ENCODE measurements at places on chromosomes 3 and 15.

- DNase-seq, result no peak
These were observed 249.3 kb upstream of the ZNF717 start for GRCh38 chr3:76034649-76035048.

DNA sequence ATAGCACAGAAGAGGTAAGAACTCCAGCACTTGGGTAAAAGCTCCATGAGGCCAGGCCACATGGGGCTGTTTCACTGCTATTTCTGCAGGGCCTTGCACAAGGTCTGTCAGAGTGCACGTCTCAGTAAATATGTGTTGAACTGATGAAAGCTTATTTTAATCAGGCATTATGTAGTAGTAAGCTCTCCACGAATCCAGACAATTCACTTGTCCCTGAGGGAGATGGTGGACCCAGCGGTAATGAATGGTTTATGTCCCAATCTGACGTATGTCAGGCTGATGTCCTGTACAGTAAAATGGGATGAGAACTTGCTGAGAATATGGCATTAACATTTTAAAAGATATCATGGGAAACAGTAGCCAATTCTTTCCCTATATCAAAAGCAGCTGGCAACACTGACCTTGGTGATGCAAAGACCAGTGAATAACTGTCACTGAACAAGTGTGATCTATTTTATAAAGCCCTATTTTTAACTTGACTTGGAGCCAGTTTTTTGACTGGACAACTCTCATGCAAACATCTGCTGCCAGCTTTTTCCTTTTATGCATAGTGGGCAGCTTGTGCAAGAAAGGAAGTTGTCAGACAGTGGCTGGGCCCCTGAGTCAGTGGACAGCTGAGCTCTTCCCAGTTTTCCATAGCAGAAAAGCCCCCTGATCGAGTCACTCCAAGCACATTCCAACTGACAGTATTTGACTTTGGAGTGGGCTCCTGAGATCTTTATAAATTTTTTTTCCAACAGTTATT is 519.8 kb upstream of the MDFIC2 start:
- no peak for DNase-seq

DNA sequence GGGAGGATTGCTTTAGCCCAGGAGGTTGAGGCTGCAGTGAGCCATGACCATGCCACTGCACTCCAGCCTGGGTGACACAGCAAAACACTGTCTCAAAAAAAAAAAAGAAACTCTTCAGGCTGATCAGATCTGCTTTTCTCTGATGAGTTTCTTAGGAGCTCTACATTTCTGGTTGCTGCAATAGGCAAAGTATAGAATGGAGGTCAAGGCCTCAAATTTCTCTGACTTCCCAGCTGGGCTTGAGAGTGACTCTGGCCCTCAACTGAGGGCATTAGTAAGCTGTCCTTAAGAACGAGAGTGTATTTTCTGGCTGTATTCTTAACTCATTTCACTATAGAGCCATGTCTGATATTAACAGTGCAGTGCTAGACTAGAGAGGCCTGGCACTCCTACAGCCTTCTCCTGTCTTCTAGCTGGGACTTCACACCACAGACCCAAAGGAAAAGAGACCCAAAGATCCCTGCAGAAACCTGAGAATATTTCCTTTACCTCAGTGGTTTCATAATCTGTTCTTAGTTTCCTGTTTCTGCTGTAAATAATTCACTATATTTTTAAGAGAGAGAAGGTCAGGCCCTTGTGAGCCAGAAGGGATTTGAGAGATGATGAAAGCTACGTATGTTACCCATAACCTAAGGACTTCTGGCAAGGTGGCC is 2.0 kb upstream of the NR1I2 start:
- no peak for DNase-seq

- no peak for DNase-seq
These were observed 10.3 kb downstream of the CACNA2D2 start for GRCh38 chr3:50493086-50493485.

DNA sequence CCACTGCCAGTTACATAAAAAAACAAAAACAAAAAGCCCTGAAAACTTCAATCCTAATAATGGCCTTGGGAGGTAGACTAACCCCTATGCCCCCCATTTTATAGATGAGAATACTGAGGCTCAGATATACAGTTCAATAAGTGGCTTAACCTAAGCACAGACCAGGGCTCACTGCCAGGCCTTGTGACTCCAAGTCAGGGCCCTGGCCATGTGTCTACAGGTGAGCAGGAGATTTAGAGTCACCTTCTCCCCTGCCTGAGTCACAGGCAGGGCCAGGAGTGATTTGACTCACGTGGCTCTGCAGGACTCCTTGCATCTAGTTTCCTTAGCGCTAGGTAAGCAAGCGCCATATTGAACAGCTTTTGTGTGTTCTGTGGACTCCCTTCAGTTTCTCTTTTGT is 98.6 kb upstream of the ETV5 start:
- DNase-seq, result no peak

DNA sequence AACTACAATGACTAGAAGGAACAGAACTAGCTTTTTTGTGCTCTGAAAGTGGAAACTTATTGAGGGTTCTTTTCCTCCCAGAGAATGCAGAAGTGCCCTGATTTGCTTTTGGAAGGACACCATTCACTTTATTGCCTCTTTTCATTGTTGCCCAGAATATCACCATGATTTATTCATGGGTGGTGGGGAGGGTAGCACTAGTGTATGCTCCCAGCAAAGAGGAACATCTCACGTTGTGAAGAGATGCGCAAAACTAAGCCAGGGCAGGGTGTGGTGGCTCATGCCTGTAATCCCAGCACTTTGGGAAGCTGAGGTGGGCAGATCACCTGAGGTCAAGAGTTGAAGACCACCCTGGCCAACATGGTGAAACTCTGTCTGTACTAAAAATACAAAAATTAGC is 31.4 kb downstream of the FLNB start:
- no peak for DNase-seq

DNA sequence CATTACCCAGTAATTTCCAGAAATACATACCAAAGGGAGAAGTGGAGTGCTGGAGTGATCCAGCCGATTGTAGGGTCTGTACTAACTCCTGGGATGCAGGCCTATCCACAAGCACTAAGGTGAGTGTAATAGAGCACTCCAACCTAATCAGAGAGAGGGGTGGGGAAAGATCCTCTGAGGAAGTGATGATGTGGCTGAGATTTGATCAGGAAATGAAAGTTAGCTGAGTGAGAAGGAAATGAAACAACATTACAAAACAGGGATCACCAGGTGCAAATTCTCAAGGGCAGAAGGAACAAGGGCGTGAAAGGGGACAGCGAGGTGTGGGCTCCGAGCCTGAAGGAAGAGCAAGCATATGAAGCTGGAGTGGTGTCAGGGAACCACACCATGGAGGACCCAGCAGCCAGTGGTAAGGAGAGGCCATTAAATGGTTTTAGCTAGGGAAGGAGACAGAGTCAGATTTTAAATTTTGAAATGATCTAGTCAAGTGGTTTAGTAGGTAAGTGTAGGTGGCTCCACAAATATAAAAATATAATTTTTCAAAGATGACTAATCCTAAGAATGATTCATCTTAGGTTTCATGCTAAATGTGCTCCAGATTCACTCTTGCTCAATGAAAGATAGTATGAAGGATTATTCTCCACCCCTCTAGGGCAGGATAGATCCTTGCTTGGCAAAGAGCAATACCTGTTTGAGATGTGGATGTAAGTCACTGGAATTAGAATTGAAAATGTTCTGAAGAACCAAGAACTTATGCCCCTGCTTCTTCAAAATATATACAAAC is 348.7 kb downstream of the TBL1XR1 start:
- DNase-seq, result no peak

- no peak for DNase-seq
These were observed 63.6 kb downstream of the PCSK6 start for GRCh38 chr15:101425787-101426365.

DNA sequence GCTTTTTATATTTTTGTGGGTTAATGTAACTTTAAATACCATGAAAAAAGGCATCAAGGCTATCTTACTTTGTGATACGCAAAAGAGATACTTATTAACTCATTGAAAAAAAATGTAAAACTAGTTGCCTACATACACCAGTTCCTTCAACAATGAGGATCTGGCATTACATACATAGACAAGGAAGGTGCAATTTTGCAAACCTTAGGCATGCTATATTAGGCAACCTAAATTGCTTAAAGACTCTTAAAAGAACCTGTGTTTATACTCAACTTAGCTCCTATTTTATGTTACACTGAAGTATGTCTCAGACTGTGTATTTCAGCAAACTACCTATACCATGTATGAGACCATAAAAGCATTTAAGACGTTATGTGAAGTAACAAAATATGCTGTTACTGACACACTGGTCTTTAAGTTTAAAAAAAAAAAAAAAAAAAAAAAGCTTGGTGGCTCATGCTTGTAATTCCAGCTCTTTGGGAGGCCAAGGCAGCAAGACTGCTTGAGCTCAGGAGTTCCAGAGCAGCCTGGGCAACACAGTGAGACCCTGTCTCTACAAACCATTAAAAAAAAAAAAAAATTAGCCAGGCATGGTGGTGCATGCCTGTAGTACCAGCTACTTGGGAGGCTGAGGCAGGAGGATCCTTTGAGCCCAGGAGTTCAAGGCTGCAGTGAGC is 9.1 kb downstream of the TASOR start:
- no peak for DNase-seq

DNA sequence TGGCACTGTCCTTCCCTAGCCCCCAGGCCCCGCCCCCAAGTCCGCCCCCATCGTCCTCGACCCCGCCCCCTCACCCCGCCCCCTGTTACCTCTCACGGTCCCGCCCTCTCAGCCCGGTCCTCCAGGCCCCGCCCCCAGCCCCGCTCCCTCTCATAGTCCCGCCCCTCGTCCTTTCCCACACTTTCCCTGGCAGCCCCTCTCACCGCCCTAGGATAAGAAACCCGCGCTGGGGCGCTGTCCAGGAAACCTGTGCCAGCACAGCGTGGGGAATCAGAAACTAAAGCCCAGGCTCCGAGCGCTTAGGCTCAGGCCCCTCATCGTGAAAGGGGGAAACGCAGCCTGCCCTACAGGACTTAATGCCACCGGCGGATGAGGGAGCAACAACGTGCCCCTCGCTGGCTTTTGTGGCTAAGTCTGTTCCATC is 20.9 kb downstream of the TRPM1 start:
- no peak for DNase-seq

DNA sequence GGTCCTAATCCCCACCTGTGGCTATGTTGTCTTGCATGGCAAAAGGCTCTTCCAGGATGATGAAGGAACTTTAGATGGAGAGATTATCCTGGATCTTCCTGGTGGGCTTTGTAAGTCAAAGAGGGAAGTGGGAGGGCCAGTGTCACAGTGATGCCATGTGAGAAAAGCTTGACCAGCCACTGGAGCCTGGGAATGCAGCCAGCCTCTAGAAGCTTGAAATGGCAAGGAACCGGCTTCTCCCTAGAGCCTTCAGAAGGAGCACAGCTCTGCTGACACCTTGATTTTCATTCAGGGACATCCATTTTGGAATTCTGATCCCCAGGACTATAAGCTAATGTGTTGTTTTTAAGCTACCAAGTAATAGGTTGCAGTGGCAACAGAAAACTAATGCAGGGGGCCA is 58.3 kb downstream of the CLEC3B start:
- DNase-seq, result no peak

GRCh38 chr15:89863918-89864317 is 29.9 kb downstream of the AP3S2 start:
- DNase-seq, result no peak

- DNase-seq, result no peak
These were observed 26.1 kb upstream of the LOXL1 start for GRCh38 chr15:73900095-73900712.

- DNase-seq, result no peak
These were observed 59.9 kb downstream of the OTOL1 start for GRCh38 chr3:161556533-161556932.

DNA sequence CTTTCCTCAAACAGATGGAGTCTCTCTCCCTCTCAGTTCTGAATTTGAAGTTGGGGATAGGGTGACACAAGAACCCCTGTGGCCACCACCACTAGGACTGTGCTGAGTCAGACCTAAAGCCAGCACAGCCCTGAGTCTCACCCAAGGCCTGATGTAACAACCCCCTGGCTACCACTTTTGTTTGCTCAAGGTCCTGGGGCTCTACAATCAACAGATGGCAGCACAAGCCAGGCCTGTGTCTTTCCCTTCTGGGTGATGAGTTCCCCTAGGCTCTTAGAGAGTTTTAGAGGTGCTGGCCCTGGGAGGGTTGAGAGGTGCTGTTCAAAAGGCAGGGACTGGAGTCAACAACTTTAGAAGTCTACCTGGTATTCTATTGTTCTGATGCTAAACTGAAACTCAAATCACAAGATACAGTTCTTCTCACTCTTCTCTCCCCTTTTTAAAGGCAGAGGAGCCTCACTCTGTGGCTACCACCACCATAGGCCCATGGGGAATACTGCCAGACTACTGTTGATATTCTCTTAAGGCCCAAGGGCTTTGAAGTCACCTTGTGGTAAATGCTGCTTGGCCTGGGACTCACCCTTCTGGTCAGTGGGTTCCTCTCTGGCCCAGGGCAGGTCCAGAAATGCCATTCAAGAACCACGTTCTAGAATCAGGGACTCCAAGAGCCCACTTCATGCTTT is 6.5 kb downstream of the OR5K4 start:
- no peak for DNase-seq

GRCh38 chr15:57334257-57334656 is 42.0 kb upstream of the CGNL1 start:
- no peak for DNase-seq

DNA sequence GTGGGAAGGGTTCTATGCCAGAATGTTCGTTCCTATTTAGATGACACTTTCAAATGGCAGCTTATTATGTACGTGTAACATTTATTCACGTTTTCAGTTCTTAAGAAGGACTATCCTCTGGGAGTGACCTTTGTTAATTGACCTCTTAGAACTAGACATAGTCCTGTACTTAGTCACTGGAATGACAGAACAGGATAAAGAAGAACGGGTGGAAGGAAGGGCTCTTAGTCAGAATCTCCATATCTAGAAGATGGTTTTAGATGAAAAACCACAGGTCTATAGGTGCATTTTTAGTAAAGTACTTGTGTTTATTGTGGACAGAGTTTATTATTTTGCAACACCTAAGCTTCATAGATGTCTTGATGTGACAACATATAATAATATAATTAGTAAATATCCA is 6.5 kb downstream of the METTL6 start:
- no peak for DNase-seq

DNA sequence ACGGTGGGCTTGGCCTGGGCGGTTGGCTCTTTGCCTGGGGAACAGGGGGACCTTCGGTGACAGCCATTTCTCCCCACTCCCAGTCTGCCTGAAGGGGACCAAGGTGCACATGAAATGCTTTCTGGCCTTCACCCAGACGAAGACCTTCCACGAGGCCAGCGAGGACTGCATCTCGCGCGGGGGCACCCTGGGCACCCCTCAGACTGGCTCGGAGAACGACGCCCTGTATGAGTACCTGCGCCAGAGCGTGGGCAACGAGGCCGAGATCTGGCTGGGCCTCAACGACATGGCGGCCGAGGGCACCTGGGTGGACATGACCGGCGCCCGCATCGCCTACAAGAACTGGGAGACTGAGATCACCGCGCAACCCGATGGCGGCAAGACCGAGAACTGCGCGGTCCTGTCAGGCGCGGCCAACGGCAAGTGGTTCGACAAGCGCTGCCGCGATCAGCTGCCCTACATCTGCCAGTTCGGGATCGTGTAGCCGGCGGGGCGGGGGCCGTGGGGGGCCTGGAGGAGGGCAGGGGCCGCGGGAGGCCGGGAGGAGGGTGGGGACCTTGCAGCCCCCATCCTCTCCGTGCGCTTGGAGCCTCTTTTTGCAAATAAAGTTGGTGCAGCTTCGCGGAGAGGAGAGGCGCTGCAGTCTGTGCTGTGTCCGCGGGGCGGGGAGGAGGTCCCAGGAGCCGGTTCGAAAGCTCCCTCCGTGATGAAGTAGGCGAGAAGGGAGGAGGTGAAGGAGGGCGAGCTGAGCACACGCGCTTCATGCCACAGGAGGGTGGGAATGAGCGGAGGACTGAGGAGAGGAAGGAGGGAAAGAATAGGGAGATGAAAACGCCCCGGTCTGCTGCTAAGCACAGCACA is 9.6 kb downstream of the CLEC3B start:
- DNase-seq, result no peak

- no peak for DNase-seq
These were observed 3.0 kb downstream of the LMCD1 start for GRCh38 chr3:8504611-8504973.
